ENCODE measurements at places on chromosomes 7 and 10. TPM values are rescaled to one million over a fixed set of nuclear protein-coding genes. Genes with fewer than 3 reads are reported as not detected.

The IQCE gene
- total RNA-seq: 34.7 TPM

The STEAP4 gene
- 0.31 TPM for total RNA-seq

The AP1S1 gene
- 63.2 TPM for total RNA-seq

The SFRP4 gene
- 1.6 TPM for total RNA-seq

The WDFY4 gene
- 0.94 TPM for total RNA-seq

The TMEM130 gene
- total RNA-seq: 6.3 TPM

The CALCR gene
- total RNA-seq: not detected

The FBXL13 gene
- total RNA-seq: 5.6 TPM

The NPC1L1 gene
- not detected for total RNA-seq

The MAP3K8 gene
- 6.3 TPM for total RNA-seq

The RNLS gene
- 8.1 TPM for total RNA-seq

The NUPR2 gene
- not detected for total RNA-seq

The WBP1L gene
- 21.3 TPM for total RNA-seq

The FAM131B gene
- total RNA-seq: 99.5 TPM

The RPA3 gene
- total RNA-seq: 9.4 TPM

The OPALIN gene
- not detected for total RNA-seq

The TMEM26 gene
- 0.31 TPM for total RNA-seq

The PALD1 gene
- total RNA-seq: 10.3 TPM

The STEAP1B gene
- 1.9 TPM for total RNA-seq

The PRKAR2B gene
- total RNA-seq: 174 TPM

The RPP38 gene
- total RNA-seq: 7.5 TPM

The MTURN gene
- total RNA-seq: 287 TPM

The CABCOCO1 gene
- 1.6 TPM for total RNA-seq

The HPS6 gene
- total RNA-seq: 15.0 TPM

The SH2D4B gene
- total RNA-seq: 1.6 TPM

The TRPV5 gene
- total RNA-seq: 0.31 TPM

The CYP26C1 gene
- 0.63 TPM for total RNA-seq

The GRID1 gene
- 26.3 TPM for total RNA-seq

The ABCA13 gene
- total RNA-seq: under 0.01 TPM

The CPED1 gene
- 1.3 TPM for total RNA-seq

The TRPV6 gene
- 0.94 TPM for total RNA-seq

The ZNF33A gene
- total RNA-seq: 95.2 TPM

The TAF5 gene
- total RNA-seq: 10.3 TPM

The TAS2R3 gene
- total RNA-seq: 24.1 TPM

The GHITM gene
- total RNA-seq: 110 TPM

The NPTX2 gene
- 9.7 TPM for total RNA-seq

The TMEM213 gene
- not detected for total RNA-seq

The SLC16A12 gene
- 2.2 TPM for total RNA-seq

The NPFFR1 gene
- 1.3 TPM for total RNA-seq

The CPA2 gene
- not detected for total RNA-seq

Measured in parietal lobe (tissue), 2 donors.